Natural killer cell (primary cell): ENCODE measurements at places on chromosomes 13 and 19.

- no peak for DNase-seq
These were observed 302.0 kb upstream of the MIR17HG start for GRCh38 chr13:91045351-91046034.

DNA sequence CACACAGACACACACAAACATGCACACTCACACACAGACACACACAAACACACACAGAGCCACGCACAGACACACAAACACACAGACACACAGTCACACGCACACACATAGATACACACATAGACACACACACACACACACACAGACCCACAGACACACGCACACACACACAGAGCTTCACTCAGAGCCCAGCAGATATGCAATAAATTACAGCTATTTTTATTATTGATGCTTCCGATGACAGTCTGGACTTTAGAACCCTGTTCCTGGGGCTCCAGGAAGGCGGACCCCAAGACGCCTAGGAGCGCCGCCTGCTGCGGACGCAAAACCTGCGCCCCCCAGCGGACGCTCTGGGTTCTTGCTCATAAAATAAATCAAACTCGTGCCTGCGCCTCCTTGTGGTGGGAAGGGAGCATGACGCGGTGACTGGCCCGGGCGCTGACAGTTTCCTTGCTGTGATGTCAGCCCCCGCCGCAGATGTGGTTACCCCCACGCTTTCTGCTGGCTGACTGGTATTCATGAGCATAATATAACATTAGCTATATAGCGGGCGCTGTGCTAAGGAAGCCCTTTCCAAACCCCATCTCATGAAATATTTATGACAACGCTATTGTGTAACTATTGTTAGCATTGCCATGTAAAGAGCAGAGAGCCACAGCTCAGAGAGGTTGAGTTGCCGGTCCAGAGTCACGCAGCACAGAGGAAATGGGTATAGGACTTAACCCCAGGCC lies 64.4 kb upstream of the TM9SF2 start:
- peak; percentile 96 for DNase-seq

- no peak for DNase-seq
These were observed 487.2 kb upstream of the GPC6 start for GRCh38 chr13:92739306-92739818.

GRCh38 chr13:102907886-102908515 lies 62.2 kb downstream of the ERCC5 start:
- no peak for DNase-seq

GRCh38 chr13:45372189-45373161 lies 31.5 kb upstream of the TPT1 start:
- DNase-seq: no peak

- no peak for DNase-seq
These were observed 156.5 kb downstream of the LMO7 start for GRCh38 chr13:75792526-75793187.

DNA sequence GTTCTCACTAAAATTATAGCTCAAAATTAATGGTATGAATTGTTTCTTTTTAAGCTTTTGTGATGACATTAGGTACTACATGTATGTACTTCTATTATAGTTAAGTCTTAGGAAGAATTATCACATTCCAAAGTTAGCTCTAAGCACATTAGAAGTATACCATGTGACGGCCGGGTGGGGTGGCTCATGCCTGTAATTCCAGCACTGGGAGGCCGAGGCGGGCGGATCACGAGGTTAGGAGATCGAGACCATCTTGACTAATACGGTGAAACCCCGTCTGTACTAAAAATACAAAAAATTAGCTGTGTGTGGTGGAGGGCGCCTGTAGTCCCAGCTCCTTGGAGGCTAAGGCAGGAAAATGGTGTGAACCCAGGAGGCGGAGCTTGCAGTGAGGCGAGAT lies 1265.1 kb upstream of the SPRY2 start:
- DNase-seq: no peak

DNA sequence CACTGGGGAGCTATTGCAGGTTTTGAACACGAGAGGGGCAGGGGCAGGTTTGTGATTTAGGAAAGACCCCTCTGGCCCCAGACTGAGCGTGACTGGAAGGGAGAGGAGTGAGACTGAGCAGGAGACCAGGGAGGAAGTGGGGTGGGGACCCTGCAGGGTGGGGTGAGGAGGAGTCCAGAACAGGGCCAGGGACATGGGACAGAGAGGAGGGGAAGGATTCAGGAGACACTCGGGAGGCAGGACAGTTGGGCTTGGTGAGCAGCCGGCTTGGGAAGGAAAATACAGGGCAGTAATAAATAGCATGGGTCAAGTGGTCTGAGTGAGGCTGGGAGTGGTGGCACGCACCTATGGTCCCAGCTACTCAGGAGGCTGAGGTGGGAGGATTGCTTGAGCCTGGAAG lies 9.4 kb downstream of the FOSB start:
- no peak for DNase-seq
